ENCODE measurements at places on chromosomes 12 and 14.

DNA sequence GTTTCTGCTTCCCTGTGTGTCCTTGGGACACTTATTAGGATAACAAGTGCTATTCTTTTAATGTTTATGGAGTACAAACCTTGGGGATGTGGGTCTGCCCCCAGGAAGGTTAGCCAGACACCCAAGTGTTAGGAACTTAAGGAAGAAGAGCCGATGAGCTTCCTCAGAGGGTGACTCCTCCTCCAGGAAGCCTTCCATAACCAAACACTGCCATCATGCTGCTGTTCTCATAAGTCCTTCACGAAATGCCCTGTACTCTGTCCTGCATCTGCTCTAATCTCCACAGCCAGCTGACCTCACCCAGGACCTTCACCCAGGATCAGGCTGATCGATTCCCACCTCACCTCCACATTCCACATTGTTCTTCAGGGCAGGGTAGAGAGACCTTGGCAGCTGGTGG, 1.2 kb upstream of the KRT85 start:
- no peak for DNase-seq

DNA sequence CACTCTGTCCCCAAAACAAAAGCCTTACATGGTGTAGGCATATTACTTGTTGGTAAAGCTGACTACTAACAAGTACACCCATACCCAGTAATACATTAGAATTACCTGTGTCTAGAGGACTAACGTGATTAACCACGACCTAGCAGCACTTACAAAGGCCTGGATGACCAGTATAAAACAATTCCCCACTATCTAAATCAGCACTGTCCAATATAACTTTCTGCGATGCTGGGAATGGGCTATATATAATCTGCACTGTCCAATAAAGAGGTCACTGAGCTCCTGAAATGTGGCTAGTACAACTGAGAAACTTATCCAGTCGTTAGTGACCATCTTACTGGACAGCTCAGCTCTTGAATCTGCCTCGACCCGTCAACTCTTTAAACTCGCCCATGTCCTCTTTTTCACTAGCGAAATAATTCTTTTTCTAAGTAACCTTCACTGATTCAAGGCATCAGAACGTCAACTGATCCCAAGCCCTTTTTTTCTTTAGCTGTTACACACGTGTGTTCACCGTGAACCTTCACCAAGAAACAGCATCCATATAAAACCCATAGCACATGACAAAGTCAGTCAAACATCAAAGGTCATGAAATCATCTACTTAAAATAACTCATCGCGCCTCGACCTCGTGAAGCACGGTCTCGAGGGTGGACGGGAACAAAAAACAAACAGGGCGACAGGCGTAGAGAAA, 905 bp upstream of the CIPC start:
- no peak for DNase-seq

DNA sequence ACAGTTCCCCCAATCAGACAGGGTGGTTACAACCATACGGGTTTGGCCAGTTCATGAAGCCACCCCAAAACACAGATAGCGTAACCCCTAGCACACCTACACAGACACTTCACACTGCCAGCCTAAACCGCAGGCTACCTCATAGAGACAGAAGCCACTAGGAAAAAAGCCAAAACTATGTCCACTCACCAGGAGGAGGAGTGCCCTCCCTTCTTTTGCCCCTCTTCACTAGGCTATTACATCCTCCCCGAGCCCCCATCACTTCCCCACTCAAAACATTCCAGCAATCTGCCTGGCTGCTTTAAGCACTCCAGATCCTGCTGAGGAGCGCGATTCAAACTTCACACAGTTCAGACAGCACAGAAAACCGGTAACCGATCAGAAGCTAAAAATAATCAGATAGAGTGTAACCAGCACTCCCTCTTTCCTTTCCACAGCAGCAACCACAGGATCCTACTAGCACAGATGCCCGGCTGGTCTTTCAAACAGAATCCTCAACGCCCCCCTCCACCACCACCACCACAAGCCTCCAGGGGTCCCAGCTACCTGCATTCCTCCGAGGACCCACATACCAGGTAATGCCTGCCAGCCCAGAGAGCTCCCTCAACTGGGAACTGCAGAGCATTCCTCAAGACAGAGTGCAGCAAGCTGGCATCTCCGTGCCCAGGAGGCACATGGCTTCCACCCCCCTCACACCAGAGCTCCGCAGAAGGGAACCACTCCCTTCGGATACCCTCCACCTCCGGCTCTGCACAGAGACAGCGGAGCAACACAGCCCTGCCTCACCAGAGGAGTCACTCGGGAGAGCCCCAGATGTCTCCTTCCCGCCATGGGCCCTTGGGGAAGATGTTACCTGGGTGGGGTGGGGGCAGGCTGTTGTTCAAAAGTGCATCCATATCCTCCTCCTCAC, 1.5 kb downstream of the CHD4 start:
- DNase-seq = no peak

- DNase-seq = no peak
Measured at GRCh38 chr14:31926652-31927347, 150.3 kb upstream of the ARHGAP5 start.

GRCh38 chr12:114681116-114681871, 2.7 kb downstream of the TBX3 start:
- DNase-seq = no peak

- no peak for DNase-seq
Measured at GRCh38 chr14:101195309-101195901, 291.9 kb upstream of the RTL1 start.

- DNase-seq = no peak
Measured at GRCh38 chr12:45674181-45674977, 55.1 kb upstream of the ARID2 start.

GRCh38 chr14:32078858-32079216, 1.7 kb downstream of the ARHGAP5 start:
- no peak for DNase-seq

- DNase-seq = no peak
Measured at GRCh38 chr12:62772416-62772955, 162.5 kb downstream of the PPM1H start.

- no peak for DNase-seq
Measured at GRCh38 chr12:262817-263216, at the start of gene SLC6A13. Gene SLC6A13 (minus strand): TSS chr12:262836. CDS start chr12:260052, 2,784 bp downstream.

DNA sequence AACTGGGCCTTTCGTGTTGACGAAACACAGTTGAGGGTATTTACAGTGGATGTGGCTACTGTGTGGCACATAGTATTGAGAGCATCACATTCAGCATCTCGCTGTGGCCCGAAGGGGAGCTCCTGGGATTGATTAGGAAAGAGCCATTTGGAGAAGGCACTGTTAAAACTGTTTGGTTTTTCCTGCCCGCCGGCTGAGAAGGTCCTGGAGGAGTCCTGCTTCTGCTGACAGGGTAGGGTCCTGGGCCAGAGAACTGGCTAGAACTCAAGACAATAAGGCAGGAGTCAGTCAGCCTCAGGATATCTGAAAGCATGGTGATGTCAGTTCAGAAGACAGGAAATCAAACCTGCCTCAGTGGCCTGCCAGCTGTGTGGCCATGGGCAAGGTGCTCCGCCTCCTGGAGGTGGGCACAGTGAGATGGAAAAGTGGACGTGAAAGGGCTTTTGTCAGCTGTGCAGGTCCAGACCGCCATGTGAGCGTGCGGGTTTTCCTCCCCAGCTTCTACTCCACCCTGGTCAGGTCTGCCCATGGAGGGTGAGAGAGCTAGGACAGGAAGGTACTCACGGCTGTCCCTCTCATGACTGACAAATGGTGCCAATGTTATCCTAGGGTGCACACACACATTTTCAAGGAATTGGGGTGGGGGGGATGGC, 92.3 kb downstream of the NTF3 start:
- no peak for DNase-seq

DNA sequence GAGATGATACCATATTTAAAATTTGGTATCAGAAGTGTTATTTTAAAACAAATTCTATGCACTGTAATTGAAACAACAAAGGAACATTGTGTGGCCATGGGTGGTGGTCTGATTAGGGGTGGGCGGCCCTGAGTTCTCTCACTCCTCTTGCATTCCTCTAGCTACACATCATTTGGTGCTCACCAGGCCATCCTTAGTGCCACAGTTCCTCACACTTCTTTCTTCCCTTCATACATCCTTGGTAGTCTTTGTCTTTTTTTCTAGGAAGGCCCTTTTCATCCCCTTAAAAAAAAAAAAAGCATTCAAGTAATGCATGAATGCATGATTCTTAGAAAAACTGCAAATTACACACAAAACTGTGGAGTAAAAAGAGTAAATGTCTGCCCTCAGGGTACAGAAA, 2.4 kb upstream of the MANSC4 start:
- DNase-seq = no peak

DNA sequence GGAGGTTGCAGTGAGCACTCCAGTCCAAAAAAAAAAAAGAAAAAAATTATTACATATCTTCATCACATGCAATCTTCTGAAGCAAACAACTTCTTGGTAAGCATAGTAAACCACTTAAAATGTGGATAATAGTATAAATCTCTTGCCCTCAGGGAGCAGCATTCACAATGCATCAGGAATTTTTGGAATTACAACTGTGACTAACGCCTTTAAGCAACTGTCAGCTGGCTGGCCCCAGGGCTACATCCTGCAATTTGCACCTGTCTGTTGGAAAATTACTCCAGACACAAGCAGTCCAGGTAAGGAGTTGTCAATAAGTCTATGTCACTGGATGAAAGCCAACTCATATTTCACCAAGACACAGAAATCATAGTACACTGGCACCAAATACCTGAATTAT, 5.5 kb upstream of the SLC7A7 start:
- DNase-seq = no peak

- no peak for DNase-seq
Measured at GRCh38 chr12:108315486-108316105, 23.5 kb downstream of the CMKLR1 start.

- DNase-seq = no peak
Measured at GRCh38 chr14:93984987-93985410, 8.6 kb upstream of the ASB2 start.

DNA sequence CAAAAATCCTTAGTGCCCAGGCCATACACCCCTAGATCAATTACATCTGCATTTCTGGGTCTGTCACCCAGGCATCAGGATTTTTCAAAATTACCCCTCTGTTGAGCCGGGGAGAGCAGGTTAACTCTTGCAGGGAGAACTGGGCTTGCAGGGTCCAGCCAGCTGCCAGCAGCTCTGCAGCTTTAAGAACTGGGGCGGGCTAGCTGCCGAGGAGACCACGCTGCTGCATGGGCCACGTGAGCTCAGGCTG, at the start of gene DGLUCY:
TSS of gene DGLUCY (plus strand) at position 245 of the 250 bp plus-strand sequence. CDS start 46,222 bp downstream, outside the sequence.
- no peak for DNase-seq

DNA sequence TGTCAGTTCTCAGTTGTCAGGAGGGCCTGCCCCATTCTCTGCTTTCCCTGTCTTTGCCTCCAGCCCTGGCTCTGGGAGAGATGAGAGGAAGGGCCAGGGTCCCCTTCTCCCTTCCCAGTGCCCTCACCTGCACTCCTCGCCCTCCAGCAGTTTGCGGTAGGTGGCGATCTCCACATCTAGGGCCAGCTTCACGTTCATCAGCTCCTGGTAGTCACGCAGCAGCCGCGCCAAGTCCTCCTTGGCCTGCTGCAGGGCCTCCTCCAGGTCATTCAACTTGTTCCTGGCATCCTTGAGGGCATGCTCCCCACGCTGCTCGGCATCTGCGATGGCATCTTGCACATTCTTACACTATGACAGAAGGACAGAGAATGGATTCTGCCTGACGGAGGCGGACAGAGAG, 5.4 kb downstream of the KRT2 start:
- no peak for DNase-seq

DNA sequence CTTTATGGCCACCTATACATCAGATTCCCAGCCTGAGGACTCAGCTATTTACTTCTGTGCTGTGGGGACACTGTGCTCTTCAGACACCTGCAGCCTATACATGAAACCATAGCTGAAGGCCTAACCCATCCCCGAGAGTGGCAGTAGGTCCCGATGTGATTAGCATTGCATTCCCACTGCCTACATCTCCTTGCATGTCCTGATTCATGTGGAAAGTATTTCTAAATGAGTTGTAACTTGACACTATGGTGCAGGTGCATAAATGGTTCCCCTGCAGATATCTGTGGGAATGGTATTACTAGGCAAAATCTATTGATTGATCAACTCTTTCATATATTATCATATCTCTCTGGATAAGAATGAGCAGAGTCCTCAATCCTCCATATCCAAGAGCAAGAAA, 433.5 kb downstream of the DAD1 start:
- DNase-seq = no peak

GRCh38 chr12:27198036-27198435, 46.0 kb upstream of the STK38L start:
- no peak for DNase-seq

DNA sequence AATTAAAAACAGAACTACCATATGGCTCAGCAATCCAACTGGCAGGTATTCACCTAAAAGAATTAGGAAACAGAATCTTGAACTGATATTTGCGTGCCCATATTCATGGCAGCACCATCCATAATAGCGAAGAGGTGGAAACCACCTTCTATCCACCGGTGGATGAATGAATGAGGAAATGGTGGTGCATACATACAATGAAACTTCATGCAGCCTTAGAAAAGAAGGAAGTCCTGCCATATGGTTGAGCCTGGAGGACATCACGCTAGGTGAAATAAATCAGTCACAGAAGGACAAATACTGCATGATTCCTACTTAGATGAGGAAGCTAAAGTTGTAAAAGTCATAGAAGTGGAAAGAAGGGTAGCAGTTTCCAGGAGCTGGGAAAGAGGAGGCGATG, 6.6 kb downstream of the TCL1A start:
- no peak for DNase-seq

- DNase-seq = no peak
Measured at GRCh38 chr12:14868916-14869506, 16.6 kb downstream of the MGP start.

- no peak for DNase-seq
Measured at GRCh38 chr14:75301666-75302325, 23.2 kb downstream of the FOS start.

DNA sequence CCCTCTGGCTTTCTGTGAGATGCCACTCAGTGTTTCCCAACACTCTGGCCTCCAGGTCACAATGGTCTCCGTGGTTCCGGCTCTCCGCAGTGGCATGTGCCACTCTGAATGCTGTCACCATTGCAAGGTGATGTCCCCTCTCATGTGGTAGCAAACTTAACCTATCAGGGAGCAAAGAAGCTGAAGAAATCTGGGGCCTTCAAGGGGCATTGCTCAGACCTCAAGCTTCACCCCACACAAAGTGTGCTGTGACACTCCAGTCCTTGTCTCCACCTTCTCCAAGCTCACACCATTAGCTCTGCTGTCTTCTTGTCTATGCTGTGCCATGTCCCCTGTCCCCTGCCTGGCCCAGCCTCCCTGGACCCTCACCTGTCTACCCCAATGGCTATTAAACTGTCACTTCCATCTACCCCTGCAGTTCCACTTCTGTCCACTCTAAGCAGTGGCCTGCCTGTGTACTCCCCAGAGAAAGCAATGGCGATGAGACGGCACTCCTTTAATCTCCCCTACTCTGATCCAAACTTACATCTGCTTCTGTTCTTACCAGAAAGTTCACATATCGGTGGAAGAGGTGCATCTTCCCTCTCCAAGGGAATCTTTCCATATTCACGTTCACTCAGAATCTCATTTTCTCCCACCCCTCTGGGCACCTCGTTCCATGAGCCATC, 93.7 kb downstream of the DHRS2 start:
- DNase-seq = no peak
